ENCODE measurements at places on chromosomes 7 and 10. TPM values are rescaled to one million over a fixed set of nuclear protein-coding genes. Genes with fewer than 3 reads are reported as not detected.

Gene ENTPD1
- 32.2 TPM for total RNA-seq

Gene RNF148
- 2.6 TPM for total RNA-seq

Gene ATP6V0E2
- total RNA-seq, result 31.3 TPM

Gene SFMBT2
- 2.2 TPM for total RNA-seq

Gene DKK1
- total RNA-seq, result 18.6 TPM

Gene TRPV5
- total RNA-seq, result not detected

Gene ELMO1
- 109 TPM for total RNA-seq

Gene TAS2R3
- 0.74 TPM for total RNA-seq
